ENCODE measurements at places on chromosomes 1 and 21.

DNA sequence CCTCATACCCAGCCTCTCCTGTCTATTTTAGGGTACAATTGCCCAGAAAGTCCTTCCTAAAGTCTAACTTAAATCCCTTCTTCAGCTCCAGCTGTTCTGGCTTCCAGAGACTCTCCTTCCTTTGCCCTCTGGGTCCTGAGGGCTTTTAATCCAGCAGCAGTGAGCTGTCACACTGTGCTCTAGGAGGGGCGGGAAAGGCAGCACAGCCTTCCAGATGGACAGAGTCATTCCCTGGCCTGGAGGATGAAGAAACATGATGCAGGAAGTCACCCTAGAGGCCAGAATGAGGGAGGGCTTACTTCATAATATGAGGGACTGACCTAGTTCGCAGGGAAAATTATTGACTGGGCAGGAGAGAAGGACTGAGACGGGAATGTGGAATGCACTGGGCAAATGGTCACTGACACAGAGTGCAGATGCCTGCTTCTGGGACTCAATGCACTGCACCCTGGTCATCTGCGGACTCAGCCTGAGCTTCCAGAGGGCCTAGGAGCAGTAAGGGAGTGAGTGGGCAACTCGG is 1.3 kb downstream of the SH2D2A start:
- peak; percentile 36 for DNase-seq

GRCh38 chr1:96730574-96731298 is 9.2 kb downstream of the PTBP2 start:
- no peak for DNase-seq

GRCh38 chr1:19647643-19648042 is 3.5 kb downstream of the NBL1 start:
- DNase-seq, result no peak

DNA sequence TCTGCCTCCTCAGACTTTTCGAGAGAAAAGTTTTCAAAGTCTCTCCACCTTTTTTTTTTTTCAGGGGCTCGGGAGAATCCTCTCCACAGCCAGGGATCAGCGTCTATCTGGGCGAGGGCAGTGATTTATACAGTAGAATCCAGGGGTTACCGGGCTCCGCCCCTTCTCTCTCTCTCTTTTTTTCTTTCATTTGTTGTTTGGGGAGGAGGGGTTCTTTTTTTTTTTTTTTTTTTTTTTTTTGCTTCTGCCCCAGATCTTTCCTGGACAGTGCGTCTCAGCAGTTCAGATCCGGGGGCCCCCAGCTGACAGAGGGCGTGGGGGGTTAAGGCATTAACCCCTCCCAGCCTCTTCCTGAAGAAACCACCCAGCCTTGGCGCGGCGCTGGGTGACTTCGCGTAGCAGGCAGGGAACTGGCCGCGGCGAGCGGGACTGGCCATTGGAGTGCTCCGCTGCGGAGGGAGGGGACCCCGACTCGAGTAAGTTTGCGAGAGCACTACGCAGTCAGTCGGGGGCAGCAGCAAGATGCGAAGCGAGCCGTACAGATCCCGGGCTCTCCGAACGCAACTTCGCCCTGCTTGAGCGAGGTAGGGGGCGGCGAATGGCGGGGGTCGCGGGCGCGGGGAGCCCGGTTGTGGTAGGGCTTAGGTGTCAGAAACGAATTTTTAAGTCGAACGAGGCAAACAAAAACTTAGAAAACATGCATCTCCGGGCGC is at the start of gene S1PR1:
TSS of gene S1PR1 (plus strand) at position 504 of the 713 bp plus-strand sequence. CDS start 1,966 bp downstream, outside the sequence.
- peak; percentile 25 for DNase-seq

DNA sequence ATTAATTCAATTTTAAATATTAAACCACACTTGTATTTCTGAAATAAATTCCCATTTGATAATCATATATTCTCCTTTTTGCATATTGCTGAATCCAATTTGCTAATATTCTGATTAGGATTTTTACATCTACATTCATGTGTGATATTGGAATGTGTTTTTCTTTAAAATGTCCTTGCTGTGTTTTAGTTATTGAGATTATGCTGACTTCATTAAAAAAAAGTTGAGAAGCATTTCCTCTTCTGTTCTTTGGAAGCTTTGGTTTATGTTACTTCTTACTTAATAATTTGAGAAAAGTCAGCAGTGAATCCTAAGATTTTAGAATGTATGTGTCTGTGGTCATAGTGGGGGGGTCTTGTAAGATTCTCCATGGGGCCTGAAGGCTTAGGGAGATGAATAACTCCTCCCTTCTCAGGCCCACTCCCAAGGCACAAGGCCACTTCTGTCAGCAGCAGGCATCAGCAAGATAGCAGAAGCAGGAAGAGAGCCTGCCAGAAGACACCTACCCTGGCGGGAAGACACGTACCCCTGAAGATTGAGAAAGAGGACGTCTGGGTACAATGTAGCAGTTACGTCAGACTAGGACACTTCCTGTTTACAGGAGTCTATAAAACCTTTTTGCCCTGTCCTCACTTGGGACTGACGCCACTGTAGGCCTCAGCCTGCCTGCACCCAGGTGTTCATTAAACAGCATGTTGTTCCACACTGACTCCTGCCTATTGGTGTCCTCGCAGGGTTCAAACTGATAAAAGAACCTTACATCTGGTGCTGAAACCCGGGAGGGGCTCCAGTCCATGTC is 56.9 kb downstream of the ODF2L start:
- DNase-seq, result no peak

DNA sequence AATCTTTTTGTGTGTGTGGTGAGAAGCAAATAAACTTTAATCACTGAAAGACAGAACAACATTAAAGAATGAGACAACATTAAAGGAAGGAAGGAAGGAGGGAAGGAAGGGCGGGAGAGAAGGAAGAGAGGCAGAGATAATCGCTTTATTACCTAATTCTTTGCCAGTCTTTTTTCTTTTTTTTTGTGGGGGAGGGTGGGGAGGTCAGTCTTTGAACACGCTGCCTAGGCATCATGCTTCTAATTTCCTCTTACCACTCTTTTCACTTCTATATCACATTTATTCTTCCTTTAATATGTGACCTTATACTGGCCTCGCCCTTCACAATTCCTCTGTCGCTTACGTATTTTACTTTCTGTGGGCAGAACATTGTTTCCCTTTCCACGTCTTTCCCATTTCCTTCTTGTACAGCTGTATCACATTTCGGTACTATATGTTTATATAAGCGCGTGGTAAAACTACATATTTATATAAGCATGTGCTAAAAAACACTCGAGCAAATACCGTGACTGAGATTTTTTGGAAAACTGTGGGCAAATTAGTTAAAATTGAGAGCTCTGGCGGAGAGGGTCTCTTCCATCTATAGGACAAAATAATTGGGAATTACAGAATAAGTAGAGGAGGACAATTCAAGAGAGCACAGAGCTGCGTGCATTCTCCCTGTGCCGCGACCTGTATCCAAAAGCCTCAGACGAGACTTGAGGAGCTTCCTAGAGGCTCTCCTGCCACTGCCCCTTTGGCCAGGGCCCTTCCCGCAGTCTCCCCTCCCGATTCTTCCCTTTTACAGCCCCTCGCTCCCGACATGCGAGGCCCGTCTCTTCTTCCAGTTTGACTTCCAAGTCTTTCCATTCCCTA is 823 bp upstream of the PRKAA2 start:
- peak; percentile 6 for DNase-seq

GRCh38 chr1:6747674-6748073 is 37.6 kb upstream of the CAMTA1 start:
- DNase-seq, result no peak

DNA sequence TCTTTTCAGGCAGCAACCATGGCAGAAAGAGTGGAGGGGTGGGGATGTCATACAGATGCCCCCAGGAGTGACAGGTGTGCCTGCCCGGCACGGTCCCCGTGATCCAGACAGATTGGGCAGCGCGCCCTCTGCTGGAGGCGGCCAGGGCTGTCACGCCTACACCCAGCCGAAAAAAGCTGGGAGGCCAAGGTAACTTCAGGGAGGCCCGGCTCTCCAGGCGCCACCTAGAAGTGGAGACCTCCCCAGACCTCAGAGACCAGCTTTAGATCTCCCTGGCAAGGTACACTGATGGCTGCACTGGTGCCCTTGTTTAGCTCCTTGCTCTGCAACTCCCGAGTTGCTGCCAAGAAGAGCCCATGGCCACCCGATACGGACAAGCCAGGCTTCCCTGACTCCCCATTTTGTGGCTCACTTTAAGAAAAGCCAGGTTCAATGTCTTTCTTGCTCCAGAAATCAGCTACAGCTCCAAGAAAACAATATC is 6.6 kb downstream of the GOLT1A start:
- DNase-seq, result peak; percentile 91

DNA sequence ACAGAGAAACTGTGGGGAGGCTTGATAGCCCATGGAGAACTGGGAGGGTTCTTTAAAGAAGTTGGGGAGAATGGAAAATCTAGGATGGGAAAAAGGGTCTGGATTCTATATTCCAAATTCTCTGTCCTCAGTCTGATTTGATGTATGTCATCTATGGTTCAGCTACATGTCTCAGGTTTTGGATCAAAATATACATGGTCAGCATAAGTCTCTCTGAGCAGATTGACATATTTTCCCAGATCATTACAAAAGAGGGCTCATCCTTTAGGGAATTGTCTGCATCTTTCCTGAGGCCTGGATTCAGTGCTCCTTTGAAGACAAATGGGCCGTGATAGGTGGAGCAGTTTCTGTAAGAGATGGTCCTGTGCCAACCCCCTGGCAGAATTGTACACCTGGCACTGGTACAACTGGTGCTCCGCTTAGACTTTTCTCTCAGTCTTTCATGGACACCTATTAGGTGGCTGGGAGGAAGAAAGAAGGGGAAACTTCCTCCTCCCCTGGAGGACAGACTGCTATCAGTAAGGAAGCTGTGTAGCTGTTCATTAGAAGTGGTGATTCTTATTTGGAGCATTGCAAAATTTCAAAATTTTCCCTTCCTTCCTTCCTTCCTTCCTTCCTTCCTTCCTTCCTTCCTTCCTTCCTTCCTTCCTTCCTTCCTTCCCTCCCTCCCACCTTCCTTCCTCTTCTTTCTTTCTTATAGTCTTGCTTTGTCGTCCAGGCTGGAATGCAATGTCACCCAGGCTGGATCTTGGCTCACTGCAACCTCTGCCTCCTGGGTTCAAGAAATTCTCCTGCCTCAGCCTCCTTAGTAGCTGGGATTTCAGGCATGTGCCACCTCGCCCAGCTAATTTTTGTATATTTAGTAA is 26.1 kb upstream of the RGL1 start:
- no peak for DNase-seq

DNA sequence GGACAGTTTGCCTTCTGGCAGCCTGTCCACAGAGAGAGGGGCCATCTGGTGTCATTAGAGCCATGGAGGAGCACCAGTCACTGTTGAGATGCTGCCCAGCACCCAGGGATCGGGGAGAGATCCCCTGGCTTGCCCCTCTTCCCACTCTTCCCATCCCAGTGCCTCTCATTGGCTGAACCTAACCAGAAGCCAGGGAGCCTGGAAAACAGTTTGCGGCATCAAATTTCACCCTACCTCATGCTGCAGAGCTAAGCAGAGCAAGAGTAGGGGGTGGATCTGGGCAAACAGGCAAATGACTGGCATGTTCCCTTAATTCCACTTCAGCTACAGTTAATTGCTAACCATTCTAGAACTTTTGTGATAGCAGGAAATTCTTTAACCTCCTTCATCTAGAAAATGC is 19.1 kb downstream of the TRAF5 start:
- DNase-seq, result no peak

DNA sequence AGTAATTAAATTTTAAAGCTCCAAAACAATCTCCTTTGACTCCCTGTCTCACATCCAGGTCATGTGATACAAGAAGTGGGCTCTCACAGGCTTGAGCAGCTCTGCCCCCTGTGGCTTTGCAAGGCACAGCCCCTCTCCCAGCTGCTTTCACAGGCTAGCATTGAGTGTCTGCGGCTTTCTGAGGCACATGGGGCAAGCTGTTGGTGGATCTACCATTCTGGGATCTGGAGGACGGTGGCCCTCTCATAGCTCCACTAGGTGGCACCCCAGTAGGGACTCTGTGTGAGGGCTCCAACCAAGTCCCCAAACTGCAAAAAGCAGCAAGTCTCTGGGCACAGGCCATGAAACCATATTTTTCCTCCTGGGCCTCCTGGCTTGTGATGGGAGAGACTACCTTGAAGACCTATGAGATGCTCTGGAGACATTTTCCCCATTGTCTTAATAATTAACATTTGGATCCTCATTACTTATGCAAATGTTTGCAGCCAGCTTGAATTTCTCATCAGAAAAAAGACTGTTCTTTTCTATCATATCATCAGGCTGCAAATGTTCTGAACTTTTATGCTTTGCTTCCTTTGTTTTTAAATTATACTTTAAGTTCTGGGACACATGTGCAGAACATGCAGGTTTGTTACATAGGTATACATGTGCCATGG is 554.1 kb upstream of the OLFM3 start:
- no peak for DNase-seq

- DNase-seq, result no peak
Measured at GRCh38 chr1:210129092-210129491, 103.5 kb upstream of the SERTAD4 start.

Measured in RWPE1 (cell line).